ENCODE measurements at places on chromosomes 1 and 21.

DNA sequence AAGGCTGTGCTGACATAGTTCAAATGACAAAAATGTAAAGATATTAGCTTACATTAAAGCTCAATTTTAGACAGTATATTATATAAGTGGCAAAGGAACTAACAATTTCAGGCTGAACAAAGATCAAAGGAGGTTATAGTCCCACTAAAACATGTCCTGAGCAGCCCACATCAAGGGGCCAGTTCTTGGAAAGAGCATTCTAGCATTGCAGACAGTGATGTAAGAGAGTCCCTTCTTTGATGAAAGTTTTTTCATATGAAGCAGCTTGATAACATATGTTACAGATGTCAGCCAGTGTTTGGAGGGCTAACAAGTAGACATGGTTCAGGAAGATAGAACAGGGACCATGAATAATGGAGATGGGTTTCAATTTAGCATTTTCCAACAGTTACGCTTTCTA is 301.7 kb downstream of the NTNG1 start:
- DNase-seq, result no peak

DNA sequence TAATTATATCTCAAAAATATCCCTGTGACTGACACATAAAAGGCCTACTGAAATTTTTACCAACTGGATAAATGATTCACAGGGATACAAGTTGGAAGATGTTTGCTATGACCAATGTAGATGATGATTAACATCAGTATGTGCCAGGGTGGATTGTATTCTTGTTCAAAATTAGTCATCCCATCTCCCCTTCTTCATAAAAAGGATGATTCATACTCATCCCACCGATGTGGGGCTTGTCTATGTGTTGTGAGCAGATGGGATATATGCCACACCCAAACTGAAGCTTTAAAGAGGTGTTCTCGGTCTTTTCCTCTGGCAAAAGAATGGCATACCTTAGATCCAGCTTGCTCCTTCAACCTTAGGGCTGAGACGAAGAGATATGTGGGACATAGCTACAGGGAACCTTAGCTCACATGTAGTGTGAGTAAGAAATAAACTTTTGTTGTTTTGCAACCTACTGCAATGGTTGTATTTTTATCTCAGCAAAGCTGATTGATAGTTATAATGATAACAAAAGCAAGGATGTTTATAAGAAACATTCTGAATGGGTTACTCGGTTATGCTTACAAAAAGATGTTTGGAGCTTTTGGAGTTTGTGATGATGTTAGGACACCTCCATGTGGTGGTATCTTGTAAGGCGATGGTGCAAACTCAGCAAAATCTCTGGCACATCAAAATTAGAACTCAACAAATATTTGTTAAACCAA is 29.4 kb downstream of the SPATA17 start:
- DNase-seq, result peak; percentile 66

DNA sequence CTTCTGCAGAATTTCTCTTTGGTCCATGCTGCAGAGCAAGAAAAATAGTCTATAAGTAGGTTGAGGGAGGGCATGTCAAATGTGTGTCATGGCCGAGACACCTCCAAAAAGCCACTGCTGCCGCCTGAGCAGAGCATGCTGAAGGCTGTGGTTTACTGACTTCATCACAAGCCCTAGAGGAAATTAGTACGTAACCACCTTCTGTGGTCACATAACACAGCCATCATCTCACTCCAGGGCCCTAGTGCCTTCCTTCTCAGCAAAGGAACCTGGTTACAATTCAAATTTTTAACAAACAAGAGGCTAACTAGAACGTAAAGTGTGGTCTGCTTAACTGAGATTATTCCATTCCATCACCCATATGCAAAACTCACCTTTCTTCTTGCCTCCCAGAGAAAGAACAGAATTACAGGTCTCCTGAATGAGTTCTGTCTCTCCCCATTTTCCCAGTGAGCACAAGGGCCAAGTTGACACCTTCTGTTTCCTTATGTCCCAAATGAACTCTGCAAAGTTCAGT is at the start of gene PTPN22:
TSS of gene PTPN22 (minus strand) at position 116 of the 517 bp plus-strand sequence.
- peak; percentile 68 for DNase-seq

DNA sequence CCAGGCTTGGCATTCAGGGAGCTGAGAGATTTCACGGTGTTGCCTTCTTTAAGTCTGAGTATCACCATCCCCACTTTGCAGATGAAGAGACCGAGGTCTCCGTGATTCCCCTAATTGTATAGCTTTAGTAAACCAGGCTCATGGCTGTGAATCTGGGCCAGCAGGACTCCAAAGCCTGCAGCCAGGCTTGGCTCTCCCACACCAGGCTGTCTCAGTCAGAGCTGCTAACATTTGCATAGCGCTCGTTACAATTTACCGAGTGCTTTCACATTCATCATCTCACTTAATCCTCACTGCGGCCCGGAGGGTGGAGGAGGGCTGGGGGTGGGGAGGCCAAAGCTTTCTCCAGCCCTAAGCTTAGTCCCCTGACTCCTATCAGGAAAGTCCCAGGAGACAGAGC is 11.7 kb downstream of the C1orf94 start:
- DNase-seq, result no peak

DNA sequence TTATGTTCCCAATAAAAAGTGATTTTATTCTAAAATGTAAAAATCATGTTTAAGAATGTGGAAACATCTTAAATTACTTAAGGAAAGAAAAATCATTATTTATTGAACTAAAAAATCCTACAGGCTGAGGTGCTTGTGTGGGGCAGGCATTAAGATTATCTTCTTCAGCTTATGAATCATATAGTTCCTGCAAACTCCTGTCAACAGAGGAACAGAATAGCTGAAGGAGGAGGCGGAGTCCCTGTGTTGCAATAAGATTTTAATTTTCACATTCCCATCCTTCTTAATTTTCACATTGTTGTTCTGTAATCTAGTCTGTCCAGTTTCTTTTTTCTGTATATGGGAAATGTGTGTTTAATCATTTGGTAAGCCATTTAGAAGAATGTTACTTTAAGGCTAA is 20.6 kb upstream of the OLFML3 start:
- DNase-seq, result no peak

DNA sequence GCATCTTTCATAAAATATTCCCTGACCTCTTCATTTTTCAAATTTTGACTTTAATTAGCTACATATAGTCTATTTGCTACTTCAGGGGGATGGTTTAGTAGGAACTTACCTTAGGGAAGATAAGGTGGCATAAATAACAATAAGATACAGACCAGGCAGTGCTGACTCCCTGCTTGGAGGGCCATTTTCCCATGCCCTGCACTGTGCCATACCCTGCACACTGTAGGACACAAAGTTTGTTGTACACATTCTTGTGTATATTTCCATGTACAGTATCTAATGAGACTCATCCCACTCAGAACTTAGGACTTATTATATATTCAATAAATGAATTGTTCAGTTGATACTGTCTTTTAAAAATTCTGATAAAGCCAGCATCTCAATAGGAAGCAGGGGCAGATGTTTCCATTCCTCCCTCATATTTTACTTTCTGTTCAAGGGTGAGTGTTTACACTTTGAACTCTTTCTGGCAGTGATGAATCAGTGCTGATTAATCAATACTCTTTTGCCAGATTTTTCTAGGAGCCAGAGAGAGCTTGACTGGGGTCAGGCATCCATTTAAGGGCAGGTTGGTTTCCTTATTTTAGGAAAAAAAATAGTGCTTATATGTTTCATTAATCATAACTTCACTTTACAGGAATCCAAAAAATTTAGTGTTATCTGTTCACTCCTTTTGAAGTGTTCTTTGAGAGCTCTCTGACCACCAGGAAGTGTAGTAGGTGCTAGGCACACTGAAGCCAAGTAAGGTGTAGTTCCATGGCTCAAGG is 30.6 kb downstream of the MPZL1 start:
- DNase-seq, result no peak

GRCh38 chr1:210049616-210050015 is 111.6 kb downstream of the SYT14 start:
- DNase-seq, result no peak

DNA sequence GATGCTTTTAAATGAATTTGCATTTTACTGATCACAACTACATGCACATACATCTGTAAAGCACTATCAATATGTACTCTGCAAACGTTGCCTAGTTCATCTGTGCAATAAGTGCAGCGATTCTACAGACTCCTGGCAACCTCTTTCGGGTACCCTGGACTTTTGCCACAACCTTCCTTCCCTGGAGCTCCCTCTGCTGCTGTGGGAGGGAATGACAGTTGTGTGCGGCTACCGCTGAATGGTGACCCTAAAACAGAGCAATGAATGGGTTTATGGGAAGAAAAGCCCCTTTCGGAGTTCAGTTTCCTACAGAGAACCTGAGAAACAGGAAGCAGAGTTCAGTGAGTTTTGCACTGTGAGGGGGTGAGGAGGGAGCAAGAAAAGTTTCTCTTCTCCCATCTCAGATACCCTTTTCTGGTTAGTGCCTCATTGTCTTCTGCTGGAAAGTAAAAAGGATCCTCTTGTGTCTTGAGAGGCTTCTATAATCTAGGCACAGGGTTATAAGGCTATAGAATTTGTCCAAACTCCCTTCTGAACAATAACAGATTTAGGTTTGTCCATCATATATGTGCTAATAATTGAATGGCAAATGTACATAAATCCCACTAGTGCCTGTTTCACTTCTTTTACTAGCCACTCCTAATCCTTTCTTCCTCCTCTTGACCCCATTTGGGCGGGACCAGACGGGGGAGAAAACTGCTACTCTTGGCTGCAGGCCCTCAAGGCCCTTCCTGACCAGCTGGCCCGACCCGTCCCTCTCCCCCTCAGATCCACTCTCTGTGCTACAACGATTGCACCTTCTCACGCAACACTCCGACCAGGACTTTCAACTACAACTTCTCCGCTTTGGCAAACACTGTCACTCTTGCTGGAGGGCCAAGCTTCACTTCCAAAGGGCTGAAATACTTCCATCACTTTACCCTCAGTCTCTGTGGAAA is 19.8 kb upstream of the SARS1 start:
- no peak for DNase-seq

GRCh38 chr1:73576083-73576482 is 621.9 kb downstream of the LRRIQ3 start:
- DNase-seq, result no peak

DNA sequence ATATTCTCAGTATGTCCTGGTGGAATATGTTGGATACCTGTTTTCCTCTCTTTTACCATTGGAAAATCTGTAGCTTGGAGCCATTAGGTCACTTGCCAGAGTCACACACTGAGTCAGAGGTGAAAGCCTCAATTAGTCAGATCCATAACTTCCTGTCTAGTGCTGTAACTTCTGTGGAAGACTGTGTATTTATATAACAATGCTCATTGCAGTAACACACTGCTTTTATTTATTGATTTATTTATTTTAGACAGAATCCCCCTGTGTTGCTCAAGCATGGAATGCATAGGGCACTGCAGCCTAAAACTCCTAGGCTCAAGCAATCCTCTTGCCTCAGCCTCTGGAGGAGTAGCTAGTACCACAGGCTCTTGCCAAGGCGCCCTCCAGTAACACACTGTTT is 1.3 kb upstream of the DOCK7 start:
- DNase-seq, result peak; percentile 54
